ENCODE measurements at places on chromosomes 16 and 17.

- no peak for DNase-seq
Measured at GRCh38 chr17:60091908-60092331, 13.2 kb upstream of the HEATR6 start.

DNA sequence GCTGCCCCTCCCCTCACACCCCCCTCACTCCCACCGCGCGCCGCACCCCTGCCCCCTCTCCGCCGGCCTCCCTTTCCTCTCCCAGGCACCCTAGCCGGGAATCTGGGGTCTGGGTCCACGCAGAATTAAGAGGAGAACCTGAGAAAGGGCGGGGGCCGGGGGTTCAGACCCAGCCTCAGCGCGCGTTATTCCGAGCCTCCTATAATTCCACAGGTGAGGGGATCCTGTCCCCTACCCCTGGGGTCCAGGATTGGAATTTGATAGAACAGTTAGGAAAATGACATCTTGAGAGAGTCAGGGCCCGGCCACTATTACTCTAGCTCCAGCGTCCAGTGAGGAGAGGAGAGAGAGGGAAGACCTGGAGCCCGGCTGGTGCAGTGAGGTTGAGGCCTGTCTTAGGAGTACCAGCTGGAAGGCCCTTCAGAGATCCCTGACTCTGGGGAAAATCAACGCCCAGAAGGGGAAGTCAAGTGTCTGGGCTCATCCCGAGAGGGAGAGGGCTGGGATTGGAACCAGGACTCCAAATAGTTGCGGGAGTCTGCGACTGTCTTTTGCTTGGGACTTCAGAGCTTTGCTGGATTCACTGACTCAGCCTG, 17.3 kb downstream of the GRB7 start:
- no peak for DNase-seq

GRCh38 chr17:64491994-64492393, 4.9 kb downstream of the POLG2 start:
- DNase-seq = no peak

- DNase-seq = no peak
Measured at GRCh38 chr16:47787696-47788095, 326.6 kb downstream of the PHKB start.

- no peak for DNase-seq
Measured at GRCh38 chr17:54256401-54256929, 433.7 kb downstream of the KIF2B start.
